ENCODE measurements at places on chromosomes 11 and 22.

GRCh38 chr11:25350899-25351803 lies 854.3 kb downstream of the LUZP2 start:
- no peak for DNase-seq

DNA sequence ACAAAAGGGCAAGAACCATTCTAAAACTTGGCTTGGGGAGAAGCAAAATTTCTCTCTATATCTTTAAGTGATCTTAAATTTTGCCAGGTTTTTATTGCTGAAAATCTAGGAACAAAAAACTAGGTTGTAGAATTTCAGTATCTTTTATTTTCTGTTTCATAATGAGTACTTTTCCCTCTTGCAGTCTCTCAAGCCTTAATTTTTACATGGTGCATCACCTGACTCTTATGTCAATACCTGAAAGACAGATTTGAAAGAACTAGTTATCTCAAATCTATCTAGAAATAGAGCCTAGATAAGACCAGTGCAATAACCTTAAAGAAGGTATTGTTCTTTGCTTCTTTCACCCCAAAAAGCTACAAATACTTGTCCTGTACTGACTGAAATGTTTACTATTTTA lies 122.1 kb downstream of the TRIM44 start:
- DNase-seq: no peak

DNA sequence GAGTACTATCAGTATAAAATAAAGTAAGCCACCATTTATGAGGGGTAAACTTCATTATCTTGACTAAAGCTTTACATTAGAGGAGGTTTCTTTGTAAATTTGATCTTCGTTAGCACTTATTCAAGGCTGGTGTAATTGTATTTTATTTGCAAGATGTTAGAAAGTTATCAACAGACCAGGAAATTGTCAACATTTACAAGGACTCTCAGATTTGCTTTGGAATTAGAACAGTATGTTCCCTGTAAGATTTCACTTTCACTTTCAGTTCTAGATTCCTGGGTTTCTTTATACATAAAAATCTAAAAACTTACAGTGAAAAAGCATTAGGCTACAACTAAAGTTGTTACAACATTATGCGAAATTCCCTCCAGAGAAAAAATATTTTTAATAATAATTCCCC lies 4.6 kb upstream of the BIRC3 start:
- no peak for DNase-seq

- DNase-seq: no peak
Observed at GRCh38 chr22:17569971-17570511, 6.7 kb downstream of the SLC25A18 start.

GRCh38 chr11:113979431-113979830 lies 4.5 kb downstream of the HTR3A start:
- no peak for DNase-seq

GRCh38 chr11:119641983-119642745 lies 86.8 kb downstream of the NECTIN1 start:
- DNase-seq: no peak

DNA sequence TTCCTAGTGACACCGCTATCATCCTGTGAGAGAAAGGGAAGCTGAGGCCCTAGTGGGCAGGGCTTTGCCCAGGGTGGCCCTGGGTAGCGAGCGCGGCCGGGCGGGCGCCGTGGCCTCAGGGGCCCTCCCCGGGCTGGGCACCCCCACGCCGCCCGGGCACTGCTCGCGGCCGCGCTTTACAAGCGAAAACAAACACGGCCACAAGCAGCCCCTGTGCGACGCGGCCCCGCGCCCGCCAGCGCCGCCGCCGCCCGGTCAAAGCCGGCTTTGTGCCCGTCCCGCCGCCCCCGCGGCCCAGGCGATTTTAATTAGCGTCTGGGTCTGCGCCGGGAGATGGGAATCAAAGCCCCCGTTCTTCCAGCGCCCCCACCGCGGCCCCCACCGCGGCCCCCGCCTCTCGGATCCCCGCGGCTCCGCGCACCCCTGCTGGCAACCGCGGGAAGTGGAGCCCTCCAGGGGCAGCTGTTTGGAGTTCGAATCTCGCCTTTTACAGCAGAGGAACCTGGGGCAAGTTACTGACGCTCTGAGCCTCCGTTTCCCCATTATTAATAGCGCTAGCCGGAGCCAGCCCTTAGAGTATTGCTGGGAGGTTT lies 47.9 kb downstream of the CHRDL2 start:
- no peak for DNase-seq

GRCh38 chr11:8297781-8298440 lies 34.2 kb upstream of the LMO1 start:
- no peak for DNase-seq

DNA sequence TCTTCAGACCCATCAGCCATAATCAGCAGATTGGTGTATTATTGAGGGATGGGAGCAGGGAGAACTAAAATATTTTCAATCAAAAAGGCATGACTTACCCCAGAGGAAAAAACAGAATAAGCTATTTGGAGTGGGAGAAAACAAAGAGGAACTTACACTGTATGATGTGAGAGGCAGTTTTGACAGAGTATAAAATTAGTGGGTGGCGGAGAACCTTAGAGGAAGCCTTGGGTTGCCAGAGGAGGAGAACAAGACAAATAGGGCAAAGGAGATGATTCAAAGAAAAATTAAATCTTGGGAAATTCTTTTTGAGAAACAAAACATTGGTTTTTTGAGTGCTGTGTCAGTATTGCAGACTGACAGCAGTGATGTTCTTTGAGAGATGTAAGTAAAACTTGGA lies 285.0 kb downstream of the C11orf87 start:
- DNase-seq: no peak

GRCh38 chr22:30705710-30706651 lies 11.3 kb downstream of the OSBP2 start:
- DNase-seq: peak; percentile 92

- DNase-seq: no peak
Observed at GRCh38 chr22:49015459-49015858, 812.2 kb downstream of the BRD1 start.

DNA sequence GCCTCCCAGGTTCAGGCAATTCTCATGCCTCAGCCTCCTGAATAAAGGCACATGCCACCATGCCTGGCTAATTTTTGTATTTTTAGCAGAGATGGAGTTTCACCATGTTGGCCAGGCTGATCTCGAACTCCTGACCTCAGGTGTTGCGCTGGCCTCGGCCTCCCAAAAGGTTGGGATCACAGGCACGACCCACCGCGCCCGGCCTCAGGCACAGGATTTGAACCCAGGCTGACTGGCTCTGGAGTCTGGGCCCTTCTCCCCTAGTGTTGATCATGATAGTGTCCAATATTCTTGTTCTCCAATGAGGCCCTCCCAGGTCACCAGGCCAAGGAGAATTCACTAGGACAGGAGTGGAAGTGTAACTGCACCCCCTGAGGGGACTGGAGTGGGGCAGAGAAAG lies 401.9 kb downstream of the LARGE1 start:
- no peak for DNase-seq

DNA sequence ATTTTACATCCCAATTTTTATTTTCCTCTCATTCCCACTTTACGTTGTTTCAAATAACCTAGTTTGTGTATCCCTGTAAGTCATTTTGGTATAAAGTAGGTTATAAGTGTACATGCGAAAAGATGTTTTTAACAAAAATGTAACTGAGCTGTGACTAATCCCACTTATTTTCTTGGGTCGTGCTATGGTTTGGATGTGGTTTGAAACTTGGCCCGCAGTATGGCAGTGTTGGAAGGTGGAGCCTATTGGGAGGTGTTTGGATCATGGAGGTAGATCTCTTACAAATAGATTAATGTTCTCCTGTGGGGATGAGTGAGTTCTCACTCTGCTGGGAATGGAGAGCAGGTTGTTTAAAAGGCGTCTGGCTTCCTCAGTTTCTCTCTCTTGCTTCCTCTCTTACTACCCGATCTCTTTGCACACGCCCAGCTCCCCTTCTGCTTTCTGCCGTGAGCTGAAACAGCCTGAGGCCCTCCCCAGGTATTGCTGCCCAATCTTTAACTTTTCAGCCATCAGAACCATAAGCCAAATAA lies 7.2 kb downstream of the RPL27A start:
- no peak for DNase-seq

DNA sequence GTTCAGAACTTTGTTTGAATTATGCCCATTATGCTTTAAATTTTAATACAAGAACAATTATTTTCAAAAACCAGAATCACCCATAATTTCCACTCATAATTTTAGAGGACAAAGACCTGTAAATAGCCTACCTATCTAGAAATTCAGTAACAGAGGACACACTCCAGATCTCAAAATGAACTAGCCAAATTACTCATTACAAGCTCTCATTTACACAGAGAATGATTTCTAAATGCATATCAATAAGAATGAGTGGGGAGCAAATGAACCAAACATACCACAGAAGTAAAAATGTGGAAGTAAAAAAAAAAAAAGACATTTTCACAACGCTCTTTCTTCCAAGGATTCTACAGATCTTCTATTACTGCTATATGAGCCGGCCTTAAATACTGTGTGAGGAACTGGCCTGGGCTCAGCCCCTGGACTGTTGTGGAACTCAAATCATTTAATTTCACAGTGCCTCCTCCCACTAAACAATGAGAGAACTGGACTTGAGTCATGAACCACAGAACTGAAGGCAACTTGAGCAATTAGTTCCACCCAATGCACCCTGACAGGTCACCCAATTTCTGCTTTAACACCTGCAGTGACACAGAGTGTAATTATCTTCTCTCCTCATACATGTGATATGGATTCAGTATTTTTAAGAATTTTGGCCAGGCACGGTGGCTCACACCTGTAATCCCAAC lies 8.0 kb downstream of the MRTFA start:
- no peak for DNase-seq

- DNase-seq: no peak
Observed at GRCh38 chr11:1750481-1750839, at the start of gene IFITM10. IFITM10 (minus strand) TSS chr11:1750595; CDS start chr11:1750442, 153 bp downstream.

GRCh38 chr22:29079218-29079901 lies 6.5 kb downstream of the KREMEN1 start:
- peak; percentile 78 for DNase-seq

GRCh38 chr11:73982595-73982989 lies at the start of gene UCP2:
UCP2 (minus strand) TSS chr11:73982843; CDS start chr11:73978378, 4,465 bp downstream.
- peak; percentile 65 for DNase-seq

- DNase-seq: no peak
Observed at GRCh38 chr11:22807855-22808570, 21.6 kb downstream of the SVIP start.

GRCh38 chr22:40792451-40792850 lies 26.7 kb downstream of the SLC25A17 start:
- no peak for DNase-seq

- no peak for DNase-seq
Observed at GRCh38 chr11:94796863-94797262, 28.7 kb downstream of the AMOTL1 start.

GRCh38 chr11:47243454-47243853 lies 5.2 kb downstream of the ACP2 start:
- DNase-seq: no peak

DNA sequence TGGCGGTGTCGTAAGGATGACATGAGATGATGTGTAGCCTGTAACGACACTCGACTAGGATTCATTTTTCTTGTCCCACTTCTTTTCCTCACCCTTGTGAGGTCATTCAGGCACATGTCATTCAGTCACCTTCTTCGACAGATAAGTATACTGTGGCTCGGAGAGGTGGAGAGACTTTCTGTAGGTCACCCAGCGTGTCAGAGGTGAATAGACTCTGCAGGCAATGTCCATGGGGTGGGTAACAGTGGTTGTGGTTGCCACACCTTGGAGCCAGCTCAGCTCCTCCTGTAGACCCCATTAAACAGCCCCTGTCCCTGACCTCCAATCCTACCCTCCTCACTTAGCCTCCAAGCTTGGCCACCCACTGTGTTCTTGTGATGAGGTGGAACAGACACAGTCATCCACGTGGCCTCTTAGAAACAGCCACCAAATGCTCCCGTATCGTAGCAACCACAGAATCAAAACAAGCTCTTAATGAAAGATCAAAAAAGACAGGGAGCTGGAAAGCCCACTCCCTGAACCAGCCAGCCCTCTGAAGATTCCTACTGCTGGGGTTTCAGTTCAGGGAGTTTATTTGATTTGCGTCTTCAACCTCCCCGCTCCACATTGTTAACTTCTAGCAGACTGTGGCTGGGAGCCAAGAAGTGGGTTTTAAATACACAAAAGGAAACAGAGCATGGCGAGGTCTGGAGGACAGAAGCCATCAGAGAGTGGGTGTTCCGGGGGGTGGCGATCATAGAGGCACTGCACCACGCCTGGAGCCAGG lies 89.0 kb upstream of the GRK3 start:
- no peak for DNase-seq

DNA sequence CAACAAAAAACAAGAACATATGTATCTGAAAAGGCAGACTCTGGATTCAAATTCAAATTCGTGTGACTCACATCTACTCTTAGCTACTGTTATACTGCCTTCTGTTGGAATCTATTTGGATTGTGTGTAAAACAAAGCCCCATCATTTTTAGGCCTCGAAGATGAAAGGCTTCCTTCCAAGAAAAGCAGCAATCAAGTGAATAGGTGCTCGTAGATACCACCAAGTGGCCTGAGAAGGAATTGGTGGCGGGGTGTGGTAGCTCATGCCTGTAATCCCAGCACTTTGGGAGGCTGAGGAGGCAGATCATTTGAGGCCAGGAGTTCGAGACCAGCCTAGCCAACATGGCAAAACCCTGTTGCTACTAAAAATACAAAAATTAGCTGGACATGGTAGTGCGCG lies 4.2 kb downstream of the GRAMD1B start:
- DNase-seq: no peak

DNA sequence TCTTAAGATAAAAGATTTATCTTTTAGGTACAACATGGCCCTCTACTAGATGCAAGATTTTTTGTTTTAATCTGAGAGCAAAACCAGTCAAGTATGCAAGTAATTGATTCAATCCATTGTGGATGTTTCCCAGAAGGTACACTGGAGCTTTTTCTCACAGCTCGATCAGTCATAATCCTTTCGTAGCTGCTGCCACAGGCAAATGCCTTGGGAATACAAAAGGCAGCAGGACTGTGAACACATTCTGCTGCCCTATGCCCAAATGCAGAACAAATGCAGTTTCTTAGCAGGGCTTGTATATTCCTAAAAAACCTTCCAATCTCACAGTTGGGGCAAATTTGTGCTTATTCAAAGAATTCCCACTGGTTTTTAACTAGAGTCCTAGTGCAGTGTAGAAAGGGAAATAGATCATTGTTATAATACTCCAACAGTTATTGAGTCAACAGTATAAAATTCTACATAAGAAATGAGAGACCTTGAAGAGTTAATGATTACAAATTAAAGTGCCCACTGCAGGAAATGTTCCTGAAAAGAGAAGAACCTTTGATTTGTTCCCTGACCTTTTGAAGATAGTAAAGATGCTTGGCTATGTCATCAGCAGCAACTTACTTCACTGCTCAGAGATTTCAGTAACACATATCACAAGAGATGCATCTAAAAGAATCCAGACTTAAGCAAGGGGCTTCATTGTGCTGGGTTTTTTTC lies 14.1 kb downstream of the LPXN start:
- no peak for DNase-seq
